Thymus (tissue), 14 donors: ENCODE measurements at places on chromosomes 4 and X. TPM values are rescaled to one million over a fixed set of nuclear protein-coding genes. Genes with fewer than 3 reads are reported as not detected.

DNA sequence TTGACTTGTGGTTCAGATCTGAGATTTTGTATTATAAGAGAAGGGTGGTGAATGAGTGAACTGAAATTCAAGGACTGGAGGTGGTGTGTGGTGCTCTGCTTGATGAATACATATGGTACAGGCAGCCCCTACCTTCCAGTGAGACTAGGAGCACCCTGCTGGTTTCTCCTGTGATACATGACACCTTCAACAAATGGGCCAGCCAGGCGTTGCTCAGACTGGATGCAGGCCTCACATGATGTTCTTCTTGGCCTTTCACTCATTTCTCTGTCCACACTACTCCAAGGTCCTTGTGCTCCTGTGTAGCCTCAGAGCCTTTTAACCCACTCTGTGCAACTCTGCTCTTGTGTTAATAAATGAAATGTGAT lies 67.2 kb downstream of the FNIP2 start:
- no peak for DNase-seq

DNA sequence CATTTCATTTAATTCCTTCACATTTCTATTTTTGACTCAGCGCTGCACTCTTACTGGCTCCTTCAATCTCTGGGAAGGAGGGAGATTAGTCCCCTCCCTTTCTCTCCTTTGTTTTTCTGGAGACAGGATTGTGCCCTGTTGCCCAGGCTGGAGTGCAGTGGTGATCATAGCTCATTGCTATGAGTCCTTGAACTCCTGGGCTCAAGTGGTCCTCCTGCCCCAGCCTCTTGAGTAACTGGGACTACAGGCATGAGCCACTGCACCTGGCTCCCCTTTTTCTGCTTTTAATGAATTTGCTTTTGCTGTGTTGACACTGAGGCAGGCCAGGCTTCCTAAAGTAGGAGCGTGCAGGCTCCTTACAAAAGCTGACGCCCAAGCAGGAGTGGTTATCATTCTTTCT lies 10.5 kb downstream of the TBC1D14 start:
- no peak for DNase-seq

DNA sequence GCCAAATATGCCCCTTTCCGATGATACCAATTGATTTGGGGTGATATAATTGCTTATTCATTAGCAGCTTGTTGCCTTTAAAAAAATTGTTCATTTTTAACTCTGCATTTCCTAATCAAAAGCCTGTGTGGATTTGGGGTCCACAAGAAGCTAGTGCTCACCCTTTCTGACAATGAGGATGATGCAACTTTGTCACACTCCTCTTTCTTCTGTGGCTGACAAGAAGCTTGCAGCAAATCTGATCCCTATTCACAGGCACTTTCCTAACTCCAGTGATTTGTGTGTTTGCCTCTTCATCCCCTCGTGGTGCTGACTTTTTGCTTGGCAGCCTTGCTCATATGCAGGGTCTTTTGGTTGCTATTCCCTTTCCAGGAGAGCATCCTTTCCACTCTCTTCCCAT lies 182.7 kb upstream of the LDB2 start:
- no peak for DNase-seq

- DNase-seq = no peak
Observed at GRCh38 chrX:77925764-77926163, 15.3 kb downstream of the ATP7A start.

GRCh38 chrX:77597090-77597489 lies 149.9 kb downstream of the FGF16 start:
- no peak for DNase-seq

DNA sequence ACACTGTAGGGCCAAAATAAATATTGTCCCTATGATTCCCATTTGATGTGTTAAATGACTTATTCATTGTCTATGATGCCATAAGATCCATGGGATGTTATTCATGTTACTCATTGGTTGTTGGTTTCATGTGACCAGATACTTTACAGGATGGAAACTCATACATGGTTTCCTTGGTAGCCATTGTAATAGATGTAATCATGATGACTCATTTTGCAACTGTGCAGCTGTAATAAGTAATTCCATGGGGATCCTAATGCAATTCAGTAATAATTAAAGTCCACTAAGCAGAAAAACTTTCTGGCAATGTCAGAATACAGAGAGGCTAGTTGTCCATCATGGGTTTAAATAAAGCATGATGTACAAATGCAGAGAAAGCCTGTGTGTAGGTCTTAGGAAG lies 389.7 kb upstream of the NR3C2 start:
- DNase-seq = no peak

- DNase-seq = peak; percentile 36
Observed at GRCh38 chrX:137031517-137032340, 2.1 kb downstream of the GPR101 start.

DNA sequence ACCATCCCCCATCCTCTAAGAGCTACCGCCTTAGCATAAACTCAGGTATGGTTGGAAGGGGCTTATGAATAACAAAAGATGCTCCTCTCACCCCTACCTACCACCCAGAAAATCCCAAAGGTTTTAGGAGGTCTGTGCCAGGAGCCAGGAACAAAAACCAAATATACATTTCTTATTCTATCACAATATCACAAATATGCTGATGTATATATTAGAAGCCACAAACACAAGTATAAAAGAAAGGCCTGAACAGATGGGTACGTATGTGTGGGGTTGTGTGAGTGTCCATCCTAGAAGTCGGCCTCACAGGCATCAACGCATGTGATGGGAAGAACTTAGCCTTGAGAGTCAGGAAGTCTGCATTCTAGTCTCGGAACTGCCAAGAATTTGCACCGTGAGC lies 8.7 kb upstream of the ANXA5 start:
- no peak for DNase-seq

GRCh38 chrX:118513120-118513898 lies 17.7 kb downstream of the DOCK11 start:
- DNase-seq = no peak

- no peak for DNase-seq
Observed at GRCh38 chrX:87846956-87847355, 329.4 kb downstream of the KLHL4 start.

DNA sequence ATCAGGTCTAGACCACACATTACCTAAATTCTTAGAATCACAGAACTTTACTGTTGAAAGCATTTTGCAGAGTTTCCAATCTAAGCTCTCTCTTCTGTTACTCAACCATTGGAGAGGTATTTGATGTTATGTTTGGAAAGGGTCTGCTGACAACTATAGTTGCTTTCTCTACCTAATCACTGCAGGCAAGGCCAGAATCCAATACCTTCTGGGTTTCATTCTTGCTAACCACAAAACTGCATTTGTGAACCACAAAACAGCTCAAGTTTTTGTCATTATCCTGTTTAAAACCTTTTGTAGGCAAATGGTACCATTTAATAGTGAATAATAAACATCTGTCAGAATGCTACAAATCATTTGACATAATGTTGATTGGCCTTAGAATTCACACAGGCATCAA lies 380.1 kb downstream of the GASK1B start:
- DNase-seq = no peak

DNA sequence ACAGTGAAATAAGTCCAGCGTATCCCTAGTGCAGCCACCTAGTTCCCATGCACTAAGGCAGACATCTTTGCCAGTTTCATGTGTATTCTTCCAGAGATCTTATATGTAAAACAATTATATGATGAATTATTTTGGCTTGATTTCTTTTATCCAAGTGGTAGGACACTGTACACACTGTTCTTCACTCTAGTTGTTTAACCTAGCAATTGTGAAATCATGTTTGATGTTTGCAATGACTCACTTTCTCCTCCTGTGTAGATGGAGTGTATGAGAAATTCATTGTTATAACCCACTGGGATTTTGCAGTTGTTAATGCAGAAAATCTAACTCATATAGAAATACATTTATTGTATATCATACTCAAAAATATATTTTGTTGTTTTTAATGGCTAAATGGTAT lies 17.5 kb upstream of the TBC1D1 start:
- DNase-seq = no peak

DNA sequence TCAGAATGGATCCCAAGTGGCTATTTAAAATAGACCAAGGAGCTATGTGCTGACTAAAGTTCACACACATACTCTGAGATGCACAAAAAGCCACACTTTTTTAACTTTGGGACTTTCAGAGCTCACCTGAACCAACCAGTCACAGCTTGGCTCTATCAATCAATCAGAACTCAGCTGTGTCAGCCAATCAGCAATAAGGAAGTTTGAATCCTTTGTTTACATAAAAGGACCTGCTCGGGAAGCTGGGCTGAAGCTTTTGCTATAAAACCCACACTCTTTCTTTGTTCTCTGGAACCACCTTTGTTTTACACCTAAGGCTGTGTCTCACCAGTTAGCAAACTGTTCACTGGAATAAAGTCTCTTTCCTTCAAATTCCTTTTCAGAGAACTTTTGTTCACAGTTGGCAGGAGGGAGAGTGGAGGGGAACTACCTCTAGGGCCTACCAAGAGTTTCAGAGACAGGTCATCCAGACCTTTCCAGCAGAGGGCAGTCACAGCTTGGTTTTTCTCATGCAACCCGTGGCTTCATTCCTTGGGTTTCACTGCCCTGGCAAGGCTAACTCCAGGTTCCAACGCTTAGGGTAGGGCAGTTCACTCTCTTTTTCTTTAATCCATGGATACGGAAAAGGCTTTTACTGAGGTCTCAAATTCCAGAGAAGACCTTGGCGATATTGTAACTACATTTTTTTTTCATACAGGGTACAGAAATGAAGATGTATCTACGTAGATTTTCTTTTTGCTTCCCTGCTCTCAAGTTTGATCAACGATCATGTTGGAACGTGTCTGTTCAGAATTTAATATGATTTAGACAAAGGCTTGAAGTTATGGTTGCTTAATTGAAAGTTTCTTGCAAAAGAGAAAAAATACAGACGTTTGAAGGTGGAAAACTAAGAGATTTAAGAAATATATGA lies 80.7 kb downstream of the GPRIN3 start:
- peak; percentile 61 for DNase-seq

GRCh38 chrX:11543249-11543648 lies 122.5 kb downstream of the ARHGAP6 start:
- DNase-seq = no peak

DNA sequence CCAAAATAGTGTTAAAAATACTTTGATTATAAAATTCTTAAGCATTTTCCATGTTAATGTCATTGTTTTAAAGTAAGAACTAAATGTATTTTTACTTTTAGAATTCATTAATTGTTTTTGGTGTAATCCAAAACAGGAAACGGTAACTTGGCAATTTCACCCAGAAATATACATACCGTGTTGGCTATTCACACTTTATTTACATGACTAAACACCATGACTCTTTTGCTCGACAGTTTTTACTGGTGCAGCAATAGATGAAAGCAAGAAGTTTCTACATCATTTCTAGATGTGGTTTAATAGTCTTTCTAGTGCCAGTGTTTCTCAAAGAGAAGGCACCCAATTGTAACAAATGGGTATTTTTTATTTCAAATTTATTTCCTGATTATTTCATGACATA lies 25.6 kb upstream of the MAGEA1 start:
- no peak for DNase-seq

DNA sequence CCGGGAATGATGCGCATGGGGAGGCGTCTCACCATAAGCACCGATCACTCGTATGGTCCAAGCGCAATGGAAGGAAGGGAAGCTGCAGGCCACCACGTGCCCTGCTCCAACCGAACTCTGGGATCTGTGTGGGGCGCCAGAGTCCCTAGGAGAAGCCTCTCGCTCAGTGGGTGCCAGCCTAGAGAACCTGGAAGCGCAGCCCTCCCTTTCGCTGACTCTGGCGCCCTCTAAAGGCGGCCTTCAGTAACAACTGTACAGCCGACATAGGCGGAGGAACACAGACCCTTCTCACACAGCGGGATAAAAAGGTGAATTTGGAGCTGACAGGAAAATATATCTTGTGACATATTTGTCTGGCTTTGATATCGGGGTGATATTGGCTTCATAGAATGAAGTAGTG lies 76.0 kb downstream of the INTS6L start:
- peak; percentile 40 for DNase-seq

DNA sequence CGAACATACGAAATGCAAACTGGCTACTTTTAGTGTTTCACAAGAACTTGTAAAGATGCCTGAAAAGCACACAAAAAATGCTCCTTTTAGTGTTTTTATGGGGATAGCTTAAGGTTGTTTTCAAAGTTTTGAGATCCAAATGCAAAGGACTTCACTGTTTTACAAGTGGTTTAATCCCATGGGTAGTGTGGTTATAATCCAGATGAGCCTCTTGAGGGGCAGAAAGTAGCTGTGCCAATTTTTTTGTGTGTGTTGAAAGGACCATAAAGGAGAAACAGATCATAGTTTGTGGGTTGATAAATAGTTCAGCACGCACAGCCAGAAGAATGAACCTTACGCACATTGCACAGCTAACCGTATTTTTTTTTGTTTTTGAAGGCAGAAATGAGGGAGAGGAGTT lies 126.9 kb upstream of the GIMD1 start:
- no peak for DNase-seq

DNA sequence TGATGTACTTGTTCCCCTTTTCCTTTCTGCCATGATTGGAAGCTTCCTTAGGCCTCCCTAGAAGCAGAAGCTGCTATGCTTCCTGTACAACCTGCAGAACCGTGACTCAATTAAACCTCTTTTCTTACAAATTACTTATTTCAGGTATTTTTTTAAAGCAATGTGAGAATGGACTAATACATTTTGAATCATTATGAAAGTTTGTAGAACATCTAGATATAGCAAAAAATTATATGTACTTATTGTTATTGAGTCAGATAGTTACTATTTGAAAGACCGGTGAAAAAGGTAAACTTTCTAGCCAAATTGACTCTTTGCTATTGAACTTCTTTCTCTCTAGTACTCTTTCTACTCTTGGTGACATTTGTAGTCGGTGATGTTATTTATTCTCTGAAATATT lies 777.3 kb upstream of the GALNTL6 start:
- DNase-seq = no peak

- DNase-seq = no peak
Observed at GRCh38 chr4:40210776-40211175, 13.9 kb downstream of the RHOH start.

DNA sequence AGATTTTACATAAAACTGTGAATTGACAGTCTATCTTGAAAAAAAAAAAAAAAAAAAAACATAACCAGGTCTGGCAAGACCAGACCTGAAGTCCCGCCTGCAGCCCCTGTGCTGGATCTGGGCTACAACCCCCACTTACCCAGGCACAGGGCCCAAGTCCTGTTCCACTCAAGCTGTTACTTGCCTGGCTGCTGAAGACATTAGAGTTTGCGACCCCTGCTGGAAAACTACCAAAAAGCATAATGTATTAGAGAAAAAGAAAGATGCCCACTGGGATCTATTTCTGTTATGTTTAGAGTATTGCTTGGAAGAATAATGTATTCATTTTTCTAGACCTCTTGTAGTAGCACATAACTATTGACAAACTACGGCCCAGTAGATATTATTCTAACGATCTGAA lies 4.7 kb downstream of the HS3ST1 start:
- peak; percentile 52 for DNase-seq

The ART3 gene
- 1.8 TPM for polyA plus RNA-seq

The ZCCHC18 gene
- polyA plus RNA-seq = 2.4 TPM

The EVC gene
- 1.6 TPM for polyA plus RNA-seq

The CCDC120 gene
- polyA plus RNA-seq = 4.4 TPM

The PPP1R2C gene
- not detected for polyA plus RNA-seq

The ATP10D gene
- 8.4 TPM for polyA plus RNA-seq

The MMGT1 gene
- polyA plus RNA-seq = 8.1 TPM

The GBA3 gene
- polyA plus RNA-seq = 0.37 TPM

The TNIP2 gene
- 41.8 TPM for polyA plus RNA-seq

The GYPE gene
- 1.8 TPM for polyA plus RNA-seq
